Hypothalamus (tissue), 51 donors: ENCODE measurements at places on chromosomes 2 and 18.
A peak's percentile ranks its signal among the peaks of the same experiment; 100 is the strongest.

- no peak for DNase-seq
These were observed 48.3 kb upstream of the SLC38A11 start for GRCh38 chr2:165003443-165004130.

GRCh38 chr2:18133310-18133709 lies 254.8 kb downstream of the KCNS3 start:
- DNase-seq = no peak

GRCh38 chr2:10520926-10521325 lies 72.8 kb upstream of the ODC1 start:
- DNase-seq = no peak

DNA sequence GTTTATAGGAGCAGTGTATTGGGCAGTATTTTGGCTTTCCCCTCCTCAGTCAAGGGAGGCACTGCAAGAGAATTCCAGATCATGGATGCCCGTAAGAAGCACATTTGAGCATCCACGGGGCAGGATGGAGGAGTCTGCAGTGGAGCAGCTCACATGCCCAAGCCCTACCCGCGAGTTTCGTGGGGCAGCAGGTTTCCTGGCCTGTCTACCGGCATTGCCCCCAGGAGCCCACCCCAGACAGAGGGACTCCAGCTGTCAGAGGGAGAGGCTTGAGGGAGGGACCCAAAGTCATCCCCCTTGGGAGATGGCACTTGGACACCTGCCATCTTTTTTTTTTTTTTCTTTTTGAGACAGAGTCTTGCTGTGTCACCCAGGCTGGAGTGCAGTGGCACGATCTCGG lies 31.3 kb downstream of the TMEM177 start:
- no peak for DNase-seq

DNA sequence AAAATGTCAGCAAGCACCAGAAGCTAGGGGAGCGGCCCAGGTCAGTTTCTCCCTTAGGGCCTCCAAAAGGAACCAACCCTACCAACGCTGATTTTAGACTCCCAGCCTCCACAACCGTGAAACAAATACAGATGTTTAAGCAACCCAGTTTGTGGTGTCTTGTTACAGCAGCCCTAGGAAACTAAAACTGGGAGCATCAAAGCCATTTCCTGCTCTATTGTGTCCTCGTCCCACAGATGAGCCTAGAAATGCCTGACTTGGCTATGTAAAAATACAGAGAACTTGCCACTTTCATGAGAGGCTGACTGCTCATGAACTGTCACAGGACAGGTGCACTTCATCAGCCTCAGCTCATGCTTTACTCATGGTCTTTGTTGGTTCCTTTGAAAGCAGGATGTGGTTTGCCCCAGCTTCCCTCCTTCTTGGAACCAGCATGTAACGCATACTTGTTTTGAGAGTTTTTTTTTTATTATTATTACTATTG lies 97.6 kb upstream of the SLC39A10 start:
- no peak for DNase-seq

DNA sequence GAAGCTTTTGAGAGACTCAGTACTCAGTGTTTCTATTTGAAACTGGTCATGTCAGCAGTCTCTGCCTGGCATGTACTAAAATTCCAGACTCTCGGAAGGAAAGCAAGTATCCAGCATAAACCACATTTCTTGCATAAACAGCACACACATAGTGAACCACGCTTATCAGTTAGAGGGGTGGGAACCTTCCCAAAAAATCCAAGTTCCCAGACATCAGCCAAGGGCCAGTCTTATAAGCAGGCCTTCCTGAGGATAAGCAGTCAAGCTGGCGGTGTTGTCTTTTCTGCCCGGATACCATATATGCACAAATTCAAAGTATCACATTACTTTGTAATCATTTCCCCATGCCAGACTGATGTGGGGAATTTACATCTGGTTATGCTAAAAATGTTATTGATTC lies 73.6 kb downstream of the ST6GAL2 start:
- no peak for DNase-seq

GRCh38 chr2:81542119-81542518 lies 1237.6 kb upstream of the LRRTM1 start:
- no peak for DNase-seq

DNA sequence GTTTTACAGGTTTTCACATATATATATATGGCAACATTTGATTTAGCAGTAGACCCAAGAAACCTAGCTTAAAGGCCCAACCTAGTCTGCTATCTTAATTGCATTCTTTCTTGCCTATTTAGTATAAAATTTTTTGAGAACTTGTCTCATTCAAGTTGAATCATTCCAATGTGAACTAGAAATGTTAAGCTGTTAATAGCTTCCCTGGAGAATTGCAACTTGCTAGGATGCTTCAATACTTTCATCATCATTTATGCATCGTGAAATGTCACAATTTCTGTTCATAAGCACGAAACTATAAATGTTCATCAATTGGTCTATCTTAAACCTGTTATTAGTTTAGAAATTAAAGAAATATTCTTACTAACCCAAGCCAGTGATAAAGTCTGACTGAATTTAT lies 217.6 kb downstream of the BABAM2 start:
- no peak for DNase-seq

DNA sequence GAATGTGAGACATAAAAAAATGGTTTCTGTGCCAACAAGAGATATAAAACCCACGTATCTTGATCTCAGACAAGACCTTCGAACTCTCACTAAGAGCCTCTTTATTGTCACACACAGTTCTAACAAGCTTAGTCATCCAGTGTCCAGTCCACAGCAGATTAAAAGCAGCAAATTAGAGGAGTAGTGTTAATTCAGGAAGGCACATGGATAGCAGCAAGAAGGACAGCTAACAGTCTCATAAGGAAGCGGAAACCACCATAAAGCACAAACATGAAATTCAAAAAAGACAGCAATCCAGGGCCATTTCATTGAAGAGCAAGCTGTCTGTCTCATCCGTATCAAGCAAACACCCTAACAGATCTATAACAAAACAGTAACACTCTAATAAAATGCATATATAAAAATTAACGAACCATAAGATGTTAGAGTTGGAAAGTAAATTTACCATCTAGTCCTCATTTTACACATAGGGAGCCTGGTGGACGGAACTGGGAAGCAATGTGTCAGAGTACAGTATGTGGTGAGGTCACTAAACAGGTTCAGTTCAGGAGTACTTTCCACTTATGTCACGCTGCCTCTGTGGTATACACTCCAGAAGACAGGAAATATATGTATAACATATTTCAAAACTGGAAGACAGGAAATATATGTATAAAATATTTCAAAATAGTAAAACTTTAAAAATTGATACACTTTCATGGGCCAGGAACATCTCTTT lies 18.3 kb downstream of the AAK1 start:
- DNase-seq = no peak

GRCh38 chr18:11002277-11002676 lies 147.1 kb downstream of the PIEZO2 start:
- no peak for DNase-seq

- no peak for DNase-seq
These were observed 531.0 kb upstream of the SETBP1 start for GRCh38 chr18:44149706-44150105.

- no peak for DNase-seq
These were observed 168.1 kb downstream of the TRIB2 start for GRCh38 chr2:12884713-12885282.

- no peak for DNase-seq
These were observed 128.4 kb downstream of the KLHL29 start for GRCh38 chr2:23513245-23513871.

- no peak for DNase-seq
These were observed 38.2 kb downstream of the CERS6 start for GRCh38 chr2:168494190-168494711.

DNA sequence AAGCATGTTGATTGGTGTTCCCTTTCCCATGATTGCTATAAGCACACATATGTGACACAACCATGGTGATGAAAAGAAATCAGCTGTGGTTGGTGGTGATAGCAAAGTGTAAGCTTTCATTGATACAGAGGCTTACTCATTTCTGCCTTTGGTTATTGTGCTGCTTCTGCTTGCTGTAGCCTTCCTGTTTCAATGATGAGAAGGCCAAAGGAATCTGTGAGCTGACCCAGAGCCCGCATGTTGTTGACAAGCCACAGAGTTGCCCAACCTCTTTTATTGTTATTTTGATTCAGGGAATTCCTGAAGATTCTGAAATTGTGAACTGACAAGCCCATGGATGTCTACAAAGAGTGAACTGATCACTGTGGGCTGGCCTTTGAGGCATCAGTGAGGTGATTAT lies 164.4 kb downstream of the TMEFF2 start:
- DNase-seq = no peak

GRCh38 chr2:124121106-124121505 lies 96.0 kb downstream of the CNTNAP5 start:
- no peak for DNase-seq

- DNase-seq = no peak
These were observed 108.9 kb upstream of the KLF7 start for GRCh38 chr2:207274530-207275189.

GRCh38 chr2:234130777-234131181 lies 80.3 kb downstream of the SPP2 start:
- no peak for DNase-seq

- no peak for DNase-seq
These were observed 220.5 kb downstream of the FAM210A start for GRCh38 chr18:13505780-13506345.

DNA sequence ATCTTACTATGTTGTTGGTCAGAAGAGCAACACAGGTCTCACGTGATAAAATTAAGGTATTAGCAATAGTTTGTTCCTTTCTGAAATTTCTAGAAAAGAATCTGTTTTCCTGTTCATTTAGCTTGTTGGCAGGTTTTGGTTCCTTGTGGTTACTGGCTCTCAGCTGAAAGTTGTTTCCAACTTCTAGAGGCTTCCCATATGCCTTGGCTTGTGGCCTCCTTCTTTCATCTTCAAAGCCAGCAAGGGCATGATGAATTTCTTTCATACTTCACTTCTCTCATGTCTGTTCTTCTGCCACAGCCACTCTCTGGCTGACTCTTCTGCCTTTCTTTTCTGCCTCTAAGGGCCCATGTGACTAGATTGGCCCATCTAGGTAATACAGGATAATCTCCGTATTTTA lies 193.7 kb downstream of the TRIB2 start:
- no peak for DNase-seq

GRCh38 chr2:6393819-6394218 lies 471.9 kb downstream of the CMPK2 start:
- no peak for DNase-seq

GRCh38 chr2:241903121-241904010 lies 33.8 kb downstream of the RTP5 start:
- DNase-seq = no peak

- DNase-seq = no peak
These were observed 17.0 kb downstream of the RND3 start for GRCh38 chr2:150470435-150470834.

- no peak for DNase-seq
These were observed 144.6 kb upstream of the SPRED2 start for GRCh38 chr2:65576861-65577601.

- DNase-seq = no peak
These were observed 4.5 kb upstream of the CREB1 start for GRCh38 chr2:207525296-207525695.

DNA sequence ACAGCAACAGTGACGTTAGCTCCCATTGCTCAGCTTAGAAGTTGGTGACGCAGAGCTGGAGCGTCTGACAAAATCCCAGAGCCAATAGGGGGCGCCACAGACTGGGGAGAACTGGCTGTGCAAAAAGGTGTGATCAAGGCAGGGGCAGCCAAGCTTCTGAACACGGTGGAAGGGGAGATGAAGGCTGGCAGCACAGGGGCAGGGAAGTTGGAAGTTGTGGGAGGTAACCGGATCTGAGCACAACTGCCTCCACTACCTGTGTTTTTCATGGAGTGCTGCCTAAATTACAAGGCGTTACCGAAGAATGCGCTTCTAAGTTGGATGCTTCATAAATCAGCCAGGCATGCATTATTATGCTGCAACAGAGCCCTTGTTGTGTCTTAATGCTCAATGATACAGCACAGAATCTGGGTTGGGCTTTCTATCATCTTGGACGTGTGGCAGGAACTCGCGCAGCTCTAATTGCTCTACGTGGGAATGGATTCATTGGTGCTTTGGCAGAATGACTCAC lies 370.0 kb downstream of the SLC4A3 start:
- DNase-seq = peak; percentile 27

GRCh38 chr2:119022678-119023077 lies 80.7 kb downstream of the MARCO start:
- DNase-seq = no peak

DNA sequence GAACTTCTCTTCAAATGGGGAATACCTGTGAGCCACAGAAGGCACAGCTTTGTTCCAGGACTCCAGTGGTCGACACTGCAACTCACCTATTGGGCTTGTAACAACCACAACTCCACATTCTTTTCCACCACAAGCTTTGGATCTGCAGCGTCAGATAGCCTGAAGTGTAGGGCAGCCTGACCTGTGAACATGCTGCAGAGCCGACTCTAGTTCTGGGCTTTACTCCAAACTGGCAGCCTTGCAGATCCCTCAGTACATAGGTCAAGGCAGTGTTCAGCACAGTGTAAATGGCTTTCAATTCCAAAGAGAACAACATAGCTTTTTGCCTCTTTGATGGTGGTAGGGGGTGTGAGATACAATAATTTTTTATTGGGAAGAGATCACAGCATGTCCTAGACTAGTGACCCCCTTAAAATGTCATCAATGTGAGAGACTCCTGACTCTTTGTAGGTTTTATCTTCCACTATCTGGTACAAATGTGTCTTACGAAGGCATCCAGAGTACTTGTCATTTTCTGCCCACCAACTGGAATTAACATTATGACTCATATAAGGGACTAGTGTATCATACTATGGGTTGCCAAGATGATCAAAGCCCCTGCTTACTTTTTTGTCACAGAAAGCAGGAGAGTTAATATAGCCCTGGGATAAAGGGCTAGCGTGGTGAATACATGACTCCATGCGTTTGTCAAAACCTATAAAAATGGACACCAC lies 149.8 kb downstream of the COPS8 start:
- DNase-seq = no peak

- no peak for DNase-seq
These were observed 8.2 kb downstream of the CNNM3 start for GRCh38 chr2:96824079-96824870.

DNA sequence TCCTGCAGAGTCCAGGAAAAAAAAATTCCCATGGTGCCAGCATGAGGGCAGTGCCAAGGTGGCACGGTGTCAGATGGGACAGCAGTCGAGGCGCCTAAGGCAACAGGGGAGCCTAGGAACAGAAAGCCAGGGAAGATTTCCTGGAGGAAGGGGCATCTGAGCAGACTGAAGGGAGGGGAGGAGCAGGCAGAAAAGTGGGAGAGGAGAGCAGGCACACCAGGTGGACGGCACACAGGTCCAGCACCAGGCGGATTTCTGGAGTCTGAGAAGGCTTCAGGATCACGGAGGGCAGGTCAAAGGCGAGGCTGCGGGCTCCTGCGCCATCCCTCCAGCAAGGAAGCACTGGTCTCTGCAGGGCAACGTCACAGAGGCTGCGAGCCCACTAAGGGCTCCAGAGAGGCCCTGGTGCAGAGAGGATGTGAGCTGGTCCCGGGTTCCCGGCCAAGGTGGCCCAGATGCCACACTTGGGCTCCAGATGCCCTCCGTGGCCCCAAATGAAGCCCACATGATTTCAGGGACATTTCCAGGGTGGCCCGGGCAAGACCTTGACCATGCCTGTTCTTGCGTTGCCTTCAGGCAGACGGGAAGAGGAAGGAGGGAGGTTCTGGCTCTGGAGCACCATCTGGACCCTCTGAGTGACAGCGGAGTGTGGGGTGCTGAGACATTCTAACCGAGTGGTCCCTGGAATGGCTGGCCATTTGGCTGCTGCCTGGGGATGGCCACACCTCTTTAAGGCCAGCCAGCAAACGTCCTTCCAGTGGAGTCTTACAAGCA lies 4.1 kb downstream of the HS6ST1 start:
- no peak for DNase-seq

- DNase-seq = peak; percentile 17
These were observed 13.7 kb upstream of the TET3 start for GRCh38 chr2:73970850-73971471.
